ENCODE measurements at places on chromosomes 5 and 9. TPM values are rescaled to one million over a fixed set of nuclear protein-coding genes. Genes with fewer than 3 reads are reported as not detected.

DNA sequence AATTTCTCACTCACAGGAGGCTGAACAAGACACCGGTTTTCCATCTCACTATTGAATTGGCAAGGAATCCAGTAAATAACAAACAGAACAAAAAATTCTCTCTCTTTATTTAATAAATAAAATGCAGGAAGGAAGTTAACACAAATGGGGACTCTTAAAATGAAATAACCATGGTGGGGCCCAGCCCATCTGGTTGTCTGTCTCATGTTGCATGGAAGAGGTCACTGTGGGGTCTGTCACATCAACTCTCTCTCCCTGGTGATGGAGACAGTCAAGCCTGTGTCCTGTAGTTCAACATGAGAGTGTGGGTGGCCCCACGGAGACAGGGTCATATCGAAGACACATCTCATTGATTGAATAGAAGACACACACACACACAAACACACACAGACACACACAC lies 297.7 kb downstream of the IRX2 start:
- DNase-seq, result no peak

DNA sequence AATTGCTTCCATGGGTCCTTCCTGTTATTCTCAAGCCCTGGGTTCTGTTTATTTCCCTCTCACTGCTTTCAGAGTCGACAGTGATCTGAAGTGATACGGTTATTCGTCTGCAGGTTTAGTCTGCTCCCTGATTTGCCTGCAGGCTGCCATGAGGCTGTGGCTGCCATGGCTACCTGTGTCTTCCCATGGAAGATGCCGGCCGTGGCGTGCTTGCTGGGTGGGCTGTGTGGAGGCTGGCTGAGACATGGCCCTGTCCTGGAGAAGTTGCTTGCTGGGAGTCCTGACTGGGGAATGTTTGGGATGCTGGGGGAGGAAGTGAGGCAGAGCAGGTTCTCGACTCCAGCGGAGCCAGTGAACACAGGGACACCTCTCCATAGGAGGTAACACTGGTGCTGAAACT lies 104.1 kb upstream of the TBC1D2 start:
- DNase-seq, result no peak

DNA sequence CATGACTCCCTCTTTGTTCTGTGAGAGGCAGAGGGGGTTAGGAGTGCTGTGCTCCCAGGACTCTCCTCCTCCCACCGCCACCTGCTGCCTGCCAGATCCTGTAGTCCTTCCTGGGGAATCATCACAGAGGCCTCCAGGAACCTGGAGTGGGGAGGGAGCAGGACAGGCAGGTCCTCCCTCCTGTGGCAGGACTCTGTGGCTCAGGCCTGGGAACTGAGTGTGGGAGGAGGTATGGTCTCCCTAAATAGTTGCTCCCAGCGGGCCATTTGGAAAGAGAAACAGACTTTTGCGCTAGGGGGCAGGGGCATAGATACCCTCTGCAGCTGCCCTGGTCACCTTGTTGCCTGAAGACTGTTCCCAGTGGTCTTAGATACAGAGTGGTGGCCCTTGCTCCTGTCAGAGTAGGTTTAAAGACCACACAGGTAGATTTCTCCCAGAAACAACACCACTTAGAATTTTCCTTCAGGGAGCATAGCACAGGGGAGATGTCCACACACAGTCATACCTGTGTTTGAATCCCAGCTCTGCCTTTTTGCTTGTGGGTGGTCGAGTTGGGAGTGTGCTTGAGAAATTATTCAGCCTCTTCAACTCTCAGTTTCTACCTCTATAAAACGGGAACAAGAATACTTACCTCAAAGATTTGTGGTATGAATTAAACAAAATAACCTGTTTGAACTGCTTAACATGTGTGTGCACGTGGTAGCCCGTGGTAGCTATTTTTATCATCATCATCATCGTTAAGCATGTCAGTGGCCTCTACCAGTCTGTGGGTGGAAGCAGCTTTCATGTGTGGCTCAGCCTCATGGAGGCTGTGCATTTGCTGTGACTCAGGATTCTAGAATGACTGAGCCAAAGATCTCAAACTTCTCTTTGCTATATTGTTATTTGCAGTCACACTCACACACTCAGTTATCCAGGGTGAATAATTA lies 55.8 kb downstream of the SLC22A5 start:
- no peak for DNase-seq

GRCh38 chr9:103014242-103014641 lies 19.1 kb downstream of the CYLC2 start:
- DNase-seq, result no peak

The KCNN2 gene
- polyA plus RNA-seq, result 4.8 TPM

The IFNK gene
- polyA plus RNA-seq, result not detected

The FOXD4L4 gene
- not detected for polyA plus RNA-seq

The NDUFB6 gene
- polyA plus RNA-seq, result 75.0 TPM

Measured in right renal cortex interstitium (tissue), 3 donors.